ENCODE measurements at places on chromosomes 7 and 10. TPM values are rescaled to one million over a fixed set of nuclear protein-coding genes. Genes with fewer than 3 reads are reported as not detected.

- peaks cover 36% of the 10 kb centered on the region for H3K36me3 ChIP-seq
- H3K4me1 ChIP-seq, result peaks cover 50% of the 10 kb centered on the region
- peak overlapping the region; percentile 56 for H3K27ac ChIP-seq
- no peak overlapping the region for H3K4me3 ChIP-seq
- DNase-seq, result peak; percentile 30
- H3K27me3 ChIP-seq, result peaks cover 2% of the 10 kb centered on the region
Measured at GRCh38 chr10:91931526-91932190, 8.1 kb downstream of the BTAF1 start.

LIPJ gene
- total RNA-seq, result not detected

HOXA6 gene
- total RNA-seq, result 2.0 TPM

CACNB2 gene
- total RNA-seq, result not detected

DNA sequence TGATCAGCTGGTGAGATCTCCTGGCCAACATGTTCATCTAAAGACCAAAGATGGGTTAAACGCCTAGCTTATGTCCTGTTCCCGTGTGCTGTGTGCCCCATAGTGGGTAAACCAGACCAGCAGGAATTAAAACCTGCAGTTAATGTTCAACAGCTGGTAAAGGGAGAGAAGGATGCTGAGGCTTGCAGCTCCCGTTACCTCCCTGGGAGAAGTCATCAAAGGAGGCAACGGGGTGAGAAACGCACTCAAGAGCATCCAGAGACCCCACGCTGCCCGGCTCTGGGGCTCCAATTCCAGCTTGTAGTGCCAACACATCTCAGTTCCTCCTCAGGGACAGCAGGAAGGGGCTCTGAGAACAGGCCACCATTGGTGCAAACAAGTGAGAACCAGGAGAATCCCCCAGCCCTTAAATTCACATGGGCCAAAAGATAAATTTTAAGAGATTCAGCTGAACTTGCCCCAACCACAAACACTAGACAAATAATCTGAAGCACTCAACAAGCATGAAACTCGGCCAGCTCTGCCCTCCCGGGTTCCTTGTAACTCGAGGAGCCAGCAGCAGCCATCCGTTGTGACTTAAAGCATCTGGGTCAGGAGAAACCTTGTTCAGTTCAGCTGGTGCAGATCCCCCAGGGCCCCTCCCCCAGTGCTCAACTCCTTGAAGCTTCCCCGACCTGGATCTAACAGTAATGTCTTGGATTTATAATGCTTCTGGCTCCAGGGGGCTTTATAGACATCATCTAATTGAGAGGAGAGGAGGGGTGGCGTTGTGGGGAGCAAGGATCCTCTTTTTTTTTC is 29.4 kb downstream of the FAM241B start:
- peaks cover 5% of the 10 kb centered on the region for H3K4me1 ChIP-seq
- H3K27me3 ChIP-seq, result peaks cover 82% of the 10 kb centered on the region
- no peak for DNase-seq
- H3K4me3 ChIP-seq, result no peak overlapping the region
- no peak overlapping the region for H3K27ac ChIP-seq

PBLD gene
- 8.7 TPM for total RNA-seq

GRCh38 chr10:49600781-49601400 is 9.2 kb upstream of the SLC18A3 start:
- peak overlapping the region; percentile 40 for H3K4me3 ChIP-seq
- peaks cover 11% of the 10 kb centered on the region for H3K27me3 ChIP-seq
- DNase-seq, result peak; percentile 49
- H3K27ac ChIP-seq, result peak overlapping the region; percentile 65
- H3K4me1 ChIP-seq, result peaks cover 54% of the 10 kb centered on the region

GRCh38 chr10:14173706-14174594 is 156.8 kb downstream of the FRMD4A start:
- DNase-seq, result no peak
- no peak overlapping the region for H3K27ac ChIP-seq
- peaks cover 15% of the 10 kb centered on the region for H3K4me1 ChIP-seq

CHRM2 gene
- 3.2 TPM for total RNA-seq

DNA sequence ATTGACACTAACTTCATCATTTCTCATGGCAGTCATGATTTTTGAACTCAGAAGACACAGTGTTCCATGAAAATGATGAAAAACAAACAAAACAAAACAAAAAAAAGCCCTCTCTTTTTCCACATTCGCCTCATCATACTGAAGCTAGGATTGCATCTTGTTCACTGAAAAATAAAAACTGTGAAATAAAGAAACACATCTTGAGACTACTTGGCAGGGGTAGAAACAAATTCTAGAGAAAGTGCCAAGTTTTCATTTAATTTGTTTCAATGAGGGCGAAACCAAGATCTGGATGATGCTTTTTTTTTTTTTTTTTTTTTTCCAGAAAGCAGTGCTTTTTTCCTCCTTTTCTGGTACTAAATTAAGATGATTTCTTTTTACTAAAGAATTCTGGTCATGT is 350.4 kb upstream of the ETV1 start:
- no peaks in the 10 kb centered on the region for H3K27me3 ChIP-seq
- no peak for DNase-seq
- no peaks in the 10 kb centered on the region for H3K36me3 ChIP-seq
- H3K27ac ChIP-seq, result no peak overlapping the region
- no peak overlapping the region for H3K4me3 ChIP-seq

- H3K4me3 ChIP-seq, result no peak overlapping the region
- no peaks in the 10 kb centered on the region for H3K36me3 ChIP-seq
- no peak overlapping the region for H3K27ac ChIP-seq
- DNase-seq, result no peak
- peaks cover 6% of the 10 kb centered on the region for H3K27me3 ChIP-seq
Measured at GRCh38 chr10:129099992-129100391, 367.0 kb upstream of the MGMT start.

DNA sequence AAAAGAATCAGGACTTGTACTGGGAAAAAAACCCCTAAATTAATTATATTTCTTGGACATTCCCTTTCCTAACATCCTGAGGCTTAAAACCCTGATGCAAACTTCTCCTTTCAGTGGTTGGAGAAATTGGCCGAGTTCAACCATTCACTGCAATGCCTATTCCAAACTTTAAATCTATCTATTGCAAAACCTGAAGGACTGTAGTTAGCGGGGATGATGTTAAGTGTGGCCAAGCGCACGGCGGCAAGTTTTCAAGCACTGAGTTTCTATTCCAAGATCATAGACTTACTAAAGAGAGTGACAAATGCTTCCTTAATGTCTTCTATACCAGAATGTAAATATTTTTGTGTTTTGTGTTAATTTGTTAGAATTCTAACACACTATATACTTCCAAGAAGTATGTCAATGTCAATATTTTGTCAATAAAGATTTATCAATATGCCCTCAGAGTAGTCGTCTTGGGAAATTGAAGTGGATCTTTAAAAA is 6.6 kb downstream of the EMX2 start:
- no peak overlapping the region for H3K27ac ChIP-seq
- H3K27me3 ChIP-seq, result peaks cover 71% of the 10 kb centered on the region
- no peak for DNase-seq
- no peaks in the 10 kb centered on the region for H3K36me3 ChIP-seq

ELFN1 gene
- total RNA-seq, result 3.9 TPM

DNA sequence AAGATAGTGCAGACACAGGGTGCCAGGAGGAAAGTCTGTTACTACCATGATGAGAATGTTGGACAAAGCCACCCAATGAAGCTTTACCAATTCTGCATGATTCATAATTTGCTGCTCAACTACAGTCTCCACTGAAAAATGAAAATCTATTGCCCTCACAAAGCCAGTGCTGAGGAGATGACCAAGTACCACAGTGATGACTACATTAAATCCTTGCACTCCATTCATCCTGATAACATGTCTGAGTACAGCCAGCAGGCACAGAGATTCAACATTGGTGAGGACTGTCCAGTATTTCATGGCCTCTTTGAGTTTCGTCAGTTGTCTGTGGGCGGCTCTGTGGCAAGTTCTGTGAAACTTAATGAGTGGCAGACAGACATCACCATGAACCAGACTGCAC is 144.0 kb downstream of the PLCE1 start:
- peaks cover 26% of the 10 kb centered on the region for H3K4me1 ChIP-seq
- no peak overlapping the region for H3K27ac ChIP-seq
- no peak overlapping the region for H3K4me3 ChIP-seq
- DNase-seq, result no peak

DNA sequence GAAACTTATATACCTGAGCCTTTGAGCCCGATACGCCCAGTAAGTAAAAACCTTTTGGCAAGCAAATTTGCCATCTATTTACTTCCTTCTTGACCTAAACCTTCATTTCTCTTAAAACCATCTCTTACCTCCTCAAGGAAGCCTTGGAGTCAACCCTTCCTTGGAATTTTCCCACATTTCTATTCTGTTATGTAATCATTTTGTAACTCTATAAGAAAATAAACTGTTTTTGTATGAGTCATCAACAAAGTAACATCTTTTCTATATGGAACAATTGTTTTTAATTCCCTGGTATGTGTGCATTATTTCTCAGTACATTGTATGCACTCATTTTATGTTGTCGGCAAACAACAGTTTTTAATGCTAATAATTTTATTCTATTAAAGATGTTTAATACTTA is 162.0 kb downstream of the TEX36 start:
- H3K4me3 ChIP-seq, result no peak overlapping the region
- peaks cover 3% of the 10 kb centered on the region for H3K27me3 ChIP-seq
- no peaks in the 10 kb centered on the region for H3K36me3 ChIP-seq
- no peaks in the 10 kb centered on the region for H3K4me1 ChIP-seq
- no peak overlapping the region for H3K27ac ChIP-seq

DNA sequence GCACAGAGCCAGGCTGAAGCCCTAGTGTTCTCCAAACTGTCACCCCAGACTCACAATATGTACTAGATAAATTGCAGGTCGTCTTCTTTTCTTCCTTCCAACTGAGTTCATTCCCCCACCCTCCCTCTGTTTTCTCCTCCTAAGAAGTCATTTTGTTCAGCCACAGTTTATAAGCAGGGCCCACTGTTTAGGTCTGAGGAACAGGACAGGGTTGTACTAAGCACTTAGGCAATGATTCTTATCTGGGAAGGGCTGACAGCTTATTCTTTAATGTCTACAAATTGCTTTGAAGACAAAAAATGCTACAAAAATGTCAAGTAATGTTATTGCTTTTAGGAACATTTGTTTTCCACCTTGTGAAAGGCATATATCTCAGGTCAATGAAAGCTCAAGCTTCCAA is 59.1 kb downstream of the CDC123 start:
- H3K27ac ChIP-seq, result no peak overlapping the region
- DNase-seq, result no peak
- no peaks in the 10 kb centered on the region for H3K4me1 ChIP-seq
- peaks cover 4% of the 10 kb centered on the region for H3K36me3 ChIP-seq
- no peak overlapping the region for H3K4me3 ChIP-seq

DNA sequence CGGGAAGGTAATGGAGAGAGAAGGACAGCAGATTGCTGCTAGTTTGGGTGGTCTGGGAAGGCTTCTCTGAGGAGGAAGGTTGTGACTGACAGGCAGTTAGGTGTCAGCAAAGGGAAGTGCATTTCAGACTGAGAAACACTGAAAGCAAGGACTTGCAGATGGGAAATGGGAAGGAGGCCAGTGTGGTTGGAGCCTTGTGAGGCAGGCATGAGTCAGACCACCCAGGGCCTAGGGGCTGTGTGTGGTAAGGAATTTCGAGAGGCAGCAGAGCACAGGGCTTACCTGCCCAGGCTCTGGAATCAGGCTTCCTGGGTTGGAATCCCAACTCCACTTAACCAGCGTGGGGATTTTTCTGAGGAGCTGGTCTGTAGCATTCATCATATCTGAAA is 53.5 kb downstream of the NRF1 start:
- peaks cover 3% of the 10 kb centered on the region for H3K36me3 ChIP-seq
- H3K27ac ChIP-seq, result peak overlapping the region; percentile 61
- peak overlapping the region; percentile 50 for H3K4me3 ChIP-seq
- DNase-seq, result peak; percentile 86

GRCh38 chr10:22657566-22658225 is 56.7 kb downstream of the PIP4K2A start:
- DNase-seq, result peak; percentile 28
- H3K36me3 ChIP-seq, result peaks cover 23% of the 10 kb centered on the region
- no peaks in the 10 kb centered on the region for H3K27me3 ChIP-seq
- peaks cover 85% of the 10 kb centered on the region for H3K4me1 ChIP-seq
- peak overlapping the region; percentile 72 for H3K27ac ChIP-seq

DNA sequence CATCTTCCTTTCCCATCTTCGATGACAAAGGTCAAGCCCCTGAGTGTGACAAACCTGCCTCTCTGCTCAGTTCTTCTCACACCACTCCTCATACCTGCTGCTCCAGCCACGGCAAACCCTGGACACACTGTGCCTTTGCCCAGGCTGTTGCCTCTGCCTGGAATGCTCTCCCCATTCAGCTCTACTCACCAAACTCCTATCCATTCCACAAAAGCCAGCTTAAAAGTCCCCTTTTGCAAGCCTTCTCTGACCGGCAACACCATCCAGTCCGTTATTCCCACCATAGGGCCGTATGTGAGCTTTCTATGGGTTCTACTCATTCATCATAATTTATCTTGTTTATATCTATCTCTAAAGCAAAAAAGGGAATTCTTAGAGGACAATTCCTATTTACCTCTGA is 15.2 kb downstream of the GFRA1 start:
- H3K36me3 ChIP-seq, result no peaks in the 10 kb centered on the region
- H3K4me1 ChIP-seq, result peaks cover 10% of the 10 kb centered on the region
- no peak overlapping the region for H3K4me3 ChIP-seq
- H3K27ac ChIP-seq, result no peak overlapping the region
- H3K27me3 ChIP-seq, result no peaks in the 10 kb centered on the region

CPA1 gene
- total RNA-seq, result not detected

GRCh38 chr10:5442065-5442989 is 30.0 kb downstream of the NET1 start:
- no peaks in the 10 kb centered on the region for H3K27me3 ChIP-seq
- H3K4me1 ChIP-seq, result peaks cover 30% of the 10 kb centered on the region
- H3K4me3 ChIP-seq, result no peak overlapping the region

CCL24 gene
- not detected for total RNA-seq
